ENCODE measurements at places on chromosomes 16 and 17. TPM values are rescaled to one million over a fixed set of nuclear protein-coding genes. Genes with fewer than 3 reads are reported as not detected.

GRCh38 chr16:75000481-75001081 lies 1.8 kb downstream of the ZNRF1 start:
- DNase-seq, result no peak

GRCh38 chr17:57588086-57588485 lies 157.0 kb downstream of the CCDC182 start:
- no peak for DNase-seq

DNA sequence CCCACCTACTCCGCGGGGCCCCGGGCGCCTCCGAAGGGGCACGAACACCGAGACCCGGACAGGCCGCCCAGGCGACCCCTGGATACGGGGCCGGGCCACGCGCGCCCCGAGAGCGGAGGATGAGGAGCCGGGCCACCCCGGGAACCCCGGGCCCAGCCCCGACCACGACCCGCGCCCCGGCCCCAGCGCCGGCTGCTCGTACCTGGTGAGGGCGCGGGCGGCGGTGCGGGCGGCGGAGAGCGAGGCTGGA lies 192 bp downstream of the FASN start:
- no peak for DNase-seq

Gene PRAC1
- not detected for total RNA-seq

DNA sequence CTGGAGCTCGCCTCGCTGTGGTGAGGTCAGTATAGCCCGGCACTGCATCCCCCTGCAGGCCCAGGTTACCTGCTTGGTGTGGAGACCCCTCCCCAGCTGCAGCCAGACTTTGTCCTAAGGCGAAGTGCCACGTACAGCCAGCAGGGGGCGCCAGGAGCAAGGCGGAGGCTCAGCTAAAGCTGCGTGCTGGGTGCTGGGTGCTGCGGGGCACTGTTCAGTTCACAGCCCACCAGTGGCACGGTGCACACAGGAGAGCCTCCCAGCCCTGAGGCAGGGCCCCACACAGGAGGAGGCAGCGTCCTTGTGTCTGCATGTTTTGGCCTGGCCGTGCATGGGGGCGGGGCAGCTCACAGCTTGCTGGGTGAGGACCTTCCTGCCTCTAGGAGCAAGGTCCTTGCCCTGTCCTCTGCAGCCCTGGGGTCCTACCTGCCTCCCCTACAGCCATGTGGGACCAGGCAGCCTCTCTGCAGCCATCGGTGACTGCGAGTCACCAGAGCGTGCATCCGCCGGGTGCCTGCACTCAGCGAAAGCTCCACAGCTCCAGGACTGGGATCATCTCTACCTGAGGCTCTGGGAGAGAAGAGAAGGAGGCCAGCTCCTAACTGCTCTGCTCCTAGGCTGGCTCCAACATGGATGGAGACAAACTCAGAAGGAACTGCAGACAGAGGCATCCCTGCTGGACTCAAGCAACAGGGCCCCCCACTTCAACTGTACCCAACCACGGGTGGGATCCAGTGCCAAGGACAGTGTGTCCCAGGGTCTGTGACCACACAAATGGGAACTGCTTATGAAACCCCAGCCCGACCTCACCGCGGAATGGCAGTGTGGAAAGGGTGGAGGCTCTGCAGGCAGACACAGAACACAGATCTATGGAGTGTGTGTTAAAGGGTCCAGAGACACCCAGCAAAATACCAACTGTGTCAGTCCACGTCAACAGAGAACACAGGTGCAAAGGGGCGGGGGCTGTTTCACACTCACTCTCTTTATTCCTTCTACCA lies 19.0 kb downstream of the SLC7A5 start:
- DNase-seq, result peak; percentile 87

GRCh38 chr17:50511058-50511457 lies 2.8 kb downstream of the MYCBPAP start:
- no peak for DNase-seq

Gene SLC35G6
- total RNA-seq, result not detected

DNA sequence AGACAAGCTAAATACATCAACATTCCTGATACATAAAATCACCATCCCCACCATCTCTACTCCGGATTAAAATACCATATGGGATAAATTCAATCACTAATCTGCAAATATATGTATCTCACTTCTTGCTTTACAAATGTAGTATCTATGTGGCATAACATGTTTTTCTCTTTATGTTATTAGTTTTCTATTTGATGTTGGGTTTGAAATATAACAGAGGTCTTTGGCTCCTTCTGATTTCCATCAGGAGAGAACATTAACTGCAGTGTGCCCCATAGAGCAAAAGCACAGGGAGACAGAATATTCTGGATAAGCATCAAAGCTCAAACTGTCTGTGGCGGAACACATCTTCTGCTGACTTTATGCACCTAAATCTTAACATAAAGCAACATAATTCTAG lies 547.2 kb upstream of the CDH8 start:
- DNase-seq, result no peak

Gene WSB1
- total RNA-seq, result 41.3 TPM

DNA sequence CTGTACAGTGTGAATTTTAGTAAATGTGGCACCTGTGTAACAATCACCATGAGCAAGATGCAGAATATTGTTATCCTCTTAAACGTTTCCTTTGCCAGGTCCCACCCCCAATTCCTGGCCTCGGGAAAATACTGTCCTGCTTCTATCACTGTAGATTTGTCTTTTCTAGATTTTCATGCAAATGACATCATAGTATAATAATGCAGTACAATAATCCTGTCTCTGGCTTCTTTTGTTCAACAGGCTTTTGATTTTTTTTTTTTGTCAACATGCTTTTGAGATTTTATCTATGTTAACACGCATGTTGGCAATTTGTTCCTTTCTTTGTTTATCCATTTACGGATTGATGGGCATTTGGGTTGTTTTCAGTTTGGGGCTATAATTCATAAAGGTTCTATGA lies 20.4 kb upstream of the HEATR3 start:
- DNase-seq, result no peak

DNA sequence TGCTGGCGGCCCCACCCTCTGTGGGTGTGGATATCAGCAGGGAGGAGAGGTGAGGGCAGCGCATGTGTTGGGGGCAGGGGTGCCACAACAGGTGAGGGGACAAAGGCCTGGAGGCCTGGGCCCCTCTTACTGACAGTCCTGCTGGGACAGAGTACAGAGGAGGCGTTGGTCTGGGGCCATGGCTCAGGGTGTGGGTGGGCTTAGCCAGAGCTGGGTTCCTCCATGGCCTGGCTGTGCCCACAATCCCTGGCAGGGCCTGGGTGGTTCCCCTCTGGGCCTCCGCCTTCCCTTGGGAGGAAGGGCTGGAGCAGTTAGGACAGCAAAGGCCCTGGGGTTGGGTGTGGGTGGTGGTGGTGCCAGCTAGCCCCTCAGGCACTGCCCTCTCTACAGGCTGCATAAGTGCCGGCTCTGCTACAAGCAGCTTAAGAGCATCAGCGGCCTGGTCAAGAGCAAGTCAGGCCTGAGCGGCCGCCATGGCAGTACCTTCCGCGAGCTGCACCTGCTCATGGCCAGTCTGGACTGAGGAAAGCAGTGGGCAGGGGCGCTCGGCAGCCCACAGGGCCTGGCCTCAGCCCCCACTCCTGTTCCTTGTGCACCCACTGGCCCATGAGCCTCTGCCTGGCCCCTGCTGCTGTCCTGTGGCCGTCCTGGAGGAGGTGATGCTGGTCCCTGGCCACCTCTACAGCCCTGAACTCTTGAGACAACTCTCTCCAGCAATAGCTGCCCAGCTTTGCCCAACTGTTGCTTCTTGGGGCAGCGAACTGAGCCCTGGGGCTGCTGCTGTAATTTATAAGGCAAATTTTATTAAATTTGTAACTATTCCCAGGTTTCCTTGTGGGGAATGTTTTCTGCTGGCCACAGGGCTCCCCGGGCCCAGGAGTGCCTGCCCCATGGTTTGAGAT lies 21.1 kb downstream of the KATNB1 start:
- no peak for DNase-seq

DNA sequence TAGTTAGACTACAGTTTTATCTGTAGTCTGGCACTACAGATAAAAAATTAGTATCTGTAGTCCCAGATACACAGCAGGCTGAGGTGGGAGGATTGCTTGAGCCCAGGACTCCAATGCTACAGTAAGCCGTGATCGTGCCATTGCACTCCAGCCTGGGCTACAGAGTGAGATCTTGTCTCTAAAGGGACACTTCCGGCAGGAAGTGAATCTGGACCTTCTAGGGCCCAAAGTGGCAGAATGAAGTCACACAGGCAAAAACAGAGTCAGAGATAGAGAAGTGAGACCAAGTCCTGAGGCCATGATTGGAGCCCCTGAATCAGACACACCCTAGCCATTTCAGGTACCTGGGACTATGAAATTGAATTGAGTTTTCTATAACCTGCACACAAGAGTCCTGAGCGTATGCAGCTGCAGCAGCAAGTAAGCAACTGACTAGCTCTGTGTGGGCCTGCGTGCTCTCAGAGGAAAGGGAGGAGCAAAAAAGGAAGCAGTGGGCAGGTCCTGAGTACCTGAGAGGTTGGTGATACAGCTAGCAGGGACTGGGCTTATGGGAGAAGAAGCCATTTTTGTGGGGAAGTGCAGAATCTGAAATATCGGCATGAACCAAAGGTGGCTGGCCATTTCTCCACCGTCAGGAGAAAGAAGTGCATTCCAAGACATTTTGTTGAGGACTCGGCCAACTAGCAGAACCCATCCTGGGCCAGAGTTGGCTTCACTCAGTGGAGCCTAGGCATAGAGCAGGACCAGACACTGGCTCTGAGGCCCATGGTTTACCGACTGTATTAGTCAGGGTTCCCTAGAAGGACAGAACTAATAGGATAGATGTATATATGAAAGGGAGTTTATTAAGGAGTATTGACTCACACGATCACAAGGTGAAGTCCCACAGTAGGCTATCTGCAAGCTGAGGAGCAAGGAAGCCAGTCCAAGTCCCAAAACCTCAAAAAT lies 27.2 kb upstream of the BRD7 start:
- DNase-seq, result no peak

- DNase-seq, result no peak
Measured at GRCh38 chr16:47880653-47881052, 275.1 kb downstream of the ABCC12 start.

- DNase-seq, result no peak
Measured at GRCh38 chr17:4442582-4442981, 8.8 kb downstream of the SPNS3 start.

Gene PHOSPHO1
- total RNA-seq, result 0.30 TPM

Gene ZNF19
- 1.8 TPM for total RNA-seq

GRCh38 chr17:59840329-59841090 lies 52.2 kb downstream of the TUBD1 start:
- no peak for DNase-seq

Gene NUPR1
- total RNA-seq, result 23.7 TPM

DNA sequence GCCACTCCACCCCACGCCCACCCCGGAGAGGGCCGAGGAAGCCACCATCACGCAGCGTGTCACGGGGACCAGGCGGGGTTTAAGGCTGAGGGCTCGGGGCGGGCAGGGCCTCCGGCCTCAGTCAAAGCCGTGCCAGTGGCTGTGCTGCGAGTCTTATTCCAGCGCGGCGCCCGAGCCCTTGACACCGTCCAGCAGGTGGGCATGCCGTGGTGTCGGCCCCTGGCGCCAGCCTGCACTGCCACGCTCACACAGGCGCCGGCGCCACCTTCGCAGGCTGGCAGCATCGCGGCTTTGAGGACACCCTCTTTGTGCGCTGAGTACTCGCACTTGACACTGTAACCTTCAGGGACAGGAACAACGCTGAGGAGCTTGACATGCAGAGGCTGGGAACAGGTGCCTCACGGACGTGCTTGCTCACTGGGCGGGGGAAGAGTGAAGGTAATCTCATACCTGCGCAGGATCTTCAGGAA lies 34.0 kb upstream of the ZNF629 start:
- no peak for DNase-seq

Gene GINS2
- total RNA-seq, result 1.5 TPM

GRCh38 chr16:89045181-89045815 lies 48.4 kb upstream of the ACSF3 start:
- DNase-seq, result peak; percentile 4

Gene CMTM4
- total RNA-seq, result 7.7 TPM

Gene RNF222
- total RNA-seq, result not detected

DNA sequence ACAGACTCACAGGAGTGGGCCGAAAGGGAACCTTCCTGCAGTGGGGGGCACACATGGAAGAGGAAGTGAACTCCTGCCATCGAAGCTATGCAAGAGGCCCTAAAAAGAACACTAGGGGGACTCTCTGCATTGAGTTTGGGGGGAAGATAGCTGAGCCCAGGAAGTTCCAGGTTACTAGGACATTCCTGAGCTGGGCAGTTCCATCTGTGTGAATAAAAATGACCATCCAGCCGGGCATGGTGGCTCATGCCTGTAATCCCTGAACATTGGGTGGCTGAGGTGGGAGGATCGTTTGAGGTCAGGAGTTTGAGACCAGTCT lies 211.8 kb downstream of the ZNF423 start:
- no peak for DNase-seq

Gene KRT9
- not detected for total RNA-seq

GRCh38 chr16:11212798-11213196 lies 43.2 kb downstream of the SOCS1 start:
- DNase-seq, result no peak

DNA sequence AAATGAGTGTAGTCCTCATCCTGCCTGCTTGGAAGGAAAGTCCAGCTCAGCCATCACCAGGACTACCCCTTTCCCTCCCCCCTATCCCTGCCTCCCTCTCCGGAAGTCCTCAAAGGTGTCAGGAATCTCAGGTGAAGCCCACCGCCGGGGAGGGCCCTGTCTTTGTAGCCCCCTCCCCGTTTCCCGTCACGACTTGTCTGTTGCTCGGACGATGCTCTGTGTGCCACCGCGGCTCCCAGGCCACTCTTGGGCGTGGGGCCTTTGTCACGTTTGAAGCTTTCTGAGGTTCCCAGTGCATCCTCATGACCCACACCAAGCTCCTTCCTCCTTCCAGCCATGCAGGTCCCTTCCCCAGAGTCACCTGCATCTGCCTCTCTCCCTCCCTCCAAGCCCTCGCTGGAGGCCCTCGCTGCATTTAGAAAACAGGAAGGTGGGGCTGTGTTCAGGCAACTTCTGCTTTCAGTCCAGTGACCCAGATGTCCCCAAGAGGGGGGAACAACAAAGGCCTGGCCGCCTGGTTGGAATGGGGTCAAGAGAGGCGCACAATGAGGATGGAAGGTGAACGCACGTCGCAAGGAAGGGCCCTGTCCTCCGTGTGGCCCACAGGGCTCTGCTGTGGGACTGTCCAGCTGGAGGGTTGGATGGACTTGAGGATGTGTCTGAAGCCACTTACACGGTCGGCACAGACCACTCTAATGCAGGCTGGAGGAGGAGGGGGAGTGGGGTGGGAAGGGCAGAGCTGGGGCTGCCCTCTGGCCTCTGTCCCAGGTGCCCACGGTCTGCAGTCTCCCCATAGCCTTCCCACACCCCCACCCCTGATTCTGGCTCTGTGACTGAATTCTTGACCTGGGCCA lies 59.9 kb downstream of the OR1D5 start:
- DNase-seq, result peak; percentile 47

GRCh38 chr17:78426293-78426879 lies 47.9 kb downstream of the PGS1 start:
- no peak for DNase-seq

- DNase-seq, result no peak
Measured at GRCh38 chr17:32264140-32264799, 1.4 kb upstream of the RHBDL3 start.

Gene KIF19
- total RNA-seq, result 0.42 TPM

GRCh38 chr16:49617016-49617629 lies 238.8 kb downstream of the ZNF423 start:
- DNase-seq, result no peak

Gene CMTM2
- not detected for total RNA-seq

Data from psoas muscle (tissue), 8 donors.